ENCODE measurements at places on chromosomes 6 and 20.

- no peak for DNase-seq
These were observed 391.2 kb downstream of the CDH26 start for GRCh38 chr20:60349418-60349817.

DNA sequence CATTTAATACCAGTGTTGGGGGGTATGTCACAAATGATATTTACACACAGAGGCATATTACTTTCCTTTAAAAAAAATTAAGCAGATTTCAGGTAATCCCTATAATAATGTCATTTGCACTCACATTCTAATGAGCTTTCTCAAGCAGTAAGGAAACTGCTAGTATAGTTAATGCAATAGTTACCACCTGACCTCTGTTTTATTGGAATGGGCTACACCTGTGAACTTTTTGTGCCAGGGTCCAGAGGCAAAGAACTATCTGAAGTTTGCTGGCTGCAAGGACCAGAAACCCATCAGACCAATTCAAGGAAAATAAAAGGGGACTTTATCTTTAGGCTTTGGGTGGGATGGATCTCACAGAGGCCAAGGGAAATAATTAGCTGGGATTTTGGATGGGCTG is 2.9 kb upstream of the ZHX3 start:
- no peak for DNase-seq

DNA sequence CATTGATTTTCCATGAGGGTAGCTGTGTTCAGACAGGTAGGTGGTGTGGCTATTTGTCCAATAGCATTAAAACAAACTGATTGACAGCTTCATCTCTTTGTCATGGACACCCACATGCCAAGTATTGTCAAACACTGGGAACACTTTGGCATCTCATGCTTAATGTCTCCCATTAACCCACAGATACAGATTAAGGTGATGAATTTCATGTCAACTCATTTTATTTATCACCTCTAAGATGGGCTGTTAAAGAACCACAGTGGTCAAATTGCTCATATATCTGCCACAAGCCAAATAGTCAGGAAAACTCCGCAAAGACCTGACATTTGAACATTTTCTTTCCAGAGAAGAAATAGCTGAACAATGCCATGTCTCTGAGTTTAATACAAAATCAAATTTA is 139.1 kb upstream of the SPTLC3 start:
- no peak for DNase-seq

- no peak for DNase-seq
These were observed 827 bp downstream of the E2F3 start for GRCh38 chr6:20402342-20403069.

GRCh38 chr20:33843854-33844253 is 32.7 kb downstream of the CHMP4B start:
- no peak for DNase-seq

- no peak for DNase-seq
These were observed 14.0 kb downstream of the PAQR8 start for GRCh38 chr6:52375780-52376556.
